ENCODE measurements at places on chromosomes 7 and 10.

DNA sequence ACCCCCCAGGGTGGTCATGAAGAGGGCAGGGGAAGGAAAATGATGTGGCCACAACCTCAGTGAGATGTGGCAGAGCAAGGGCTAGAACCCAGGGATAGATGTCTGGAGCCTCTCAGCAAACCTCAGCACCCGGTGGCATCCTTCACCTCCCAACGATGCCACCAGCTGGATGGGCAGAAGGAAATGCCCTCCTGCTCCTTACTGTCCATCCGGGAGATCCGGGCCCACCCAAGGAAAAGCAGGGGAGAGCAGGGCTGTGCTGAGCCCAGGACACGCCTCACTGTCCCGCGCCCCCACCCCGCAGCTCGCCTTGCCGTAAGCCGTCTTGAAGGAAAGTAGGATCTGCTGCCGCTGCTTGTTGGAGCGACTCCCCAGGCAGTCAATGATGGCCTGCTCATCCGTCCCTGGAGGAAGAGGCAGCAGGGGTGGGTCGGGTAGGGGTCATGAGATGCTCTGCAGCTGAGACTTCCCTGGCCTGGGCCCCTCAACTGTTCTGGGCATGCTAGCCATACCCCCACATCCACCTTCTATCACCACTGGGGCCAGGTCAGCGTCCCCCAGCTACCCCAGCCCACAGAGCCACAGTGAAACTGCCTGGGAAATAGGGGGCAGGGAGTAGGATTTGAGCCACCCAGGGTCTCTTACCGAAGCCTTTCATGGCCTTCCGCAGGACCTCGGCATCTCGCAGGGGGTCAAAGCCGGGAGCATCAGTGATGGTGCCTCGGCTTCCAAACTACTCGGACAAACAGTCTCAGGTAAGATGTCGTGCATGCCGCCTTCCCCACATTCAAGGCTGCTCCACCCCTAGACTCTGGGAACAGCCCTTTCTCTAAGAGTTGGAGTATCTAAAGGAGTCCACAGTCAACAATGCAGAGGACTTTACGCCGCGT is 34.3 kb downstream of the PLAC9 start:
- DNase-seq = no peak

GRCh38 chr7:155299535-155300202 is 2.0 kb downstream of the INSIG1 start:
- no peak for DNase-seq

- no peak for DNase-seq
These were observed 174.8 kb downstream of the PTEN start for GRCh38 chr10:88038268-88038667.

- no peak for DNase-seq
These were observed 21.5 kb downstream of the GET4 start for GRCh38 chr7:897771-898376.

DNA sequence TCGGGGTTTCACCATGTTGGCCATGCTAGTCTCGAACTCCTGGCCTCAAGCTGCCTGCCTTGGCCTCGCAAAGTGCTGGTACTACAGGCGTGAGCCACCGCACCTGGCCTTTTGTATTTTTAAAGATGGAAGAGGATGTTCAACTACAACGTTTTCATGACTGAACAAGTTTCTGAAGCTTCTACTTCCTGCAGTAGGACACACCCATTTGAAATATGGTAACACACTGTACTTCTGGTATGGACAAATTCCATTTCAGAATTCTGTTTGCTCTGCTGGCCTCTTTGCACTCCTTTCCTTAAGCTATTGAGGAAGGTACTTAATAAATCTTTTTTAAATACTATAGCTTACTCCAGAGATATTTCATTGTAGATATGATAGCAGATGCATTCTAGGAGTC is 10.9 kb upstream of the CDK1 start:
- DNase-seq = no peak

DNA sequence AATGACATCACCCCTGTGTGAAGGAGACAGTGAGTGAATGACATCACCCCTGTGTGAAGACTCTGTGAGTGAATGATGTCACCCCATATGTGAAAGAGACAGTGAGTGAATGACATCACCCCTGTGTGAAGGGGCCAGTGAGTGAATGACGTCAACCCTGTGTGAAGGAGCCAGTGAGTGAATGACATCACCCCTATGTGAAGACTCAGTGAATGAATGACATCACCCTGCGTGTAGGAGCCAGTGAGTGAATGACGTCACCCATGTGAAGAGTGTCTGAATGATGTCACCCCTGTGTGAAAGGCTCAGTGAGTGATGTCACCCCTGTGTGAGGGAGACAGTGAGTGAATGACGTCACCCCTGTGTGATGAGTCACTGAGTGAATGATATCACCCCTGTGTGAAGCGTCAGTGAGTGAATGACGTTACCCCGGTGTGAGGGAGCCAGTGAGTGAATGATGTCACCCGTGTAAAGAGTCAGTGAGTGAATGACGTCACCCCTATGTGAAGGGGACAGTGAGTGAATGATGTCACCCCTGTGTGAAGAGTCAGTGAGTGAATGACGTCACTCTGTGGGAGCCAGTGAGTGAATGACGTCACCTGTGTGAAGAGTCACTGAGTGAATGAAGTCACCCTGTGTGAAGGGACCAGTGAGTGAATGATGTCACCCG is 478.1 kb downstream of the PTPRN2 start:
- no peak for DNase-seq

- no peak for DNase-seq
These were observed 180.8 kb downstream of the RAB11FIP2 start for GRCh38 chr10:117865945-117866344.

GRCh38 chr7:26153823-26154783 is 2.1 kb downstream of the NFE2L3 start:
- DNase-seq = no peak

DNA sequence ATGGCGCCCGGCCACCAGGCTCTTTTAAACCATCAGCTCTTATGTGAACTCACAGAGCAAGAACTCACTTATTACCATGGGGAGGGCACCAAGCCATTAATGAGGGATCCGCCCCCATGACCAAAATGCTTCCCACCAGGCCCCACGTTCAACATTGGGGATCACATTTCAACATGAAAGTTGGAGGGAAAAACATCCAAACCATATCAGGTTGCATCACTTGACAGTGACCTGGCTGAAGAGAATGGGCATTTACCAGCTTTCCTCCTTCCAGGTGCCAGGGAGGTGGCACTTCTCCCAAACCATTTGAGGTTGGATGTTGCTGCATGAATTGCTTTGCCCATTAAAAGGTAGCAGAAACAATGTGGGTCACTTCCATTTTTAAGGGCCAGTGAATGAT is 115.6 kb upstream of the TNS3 start:
- no peak for DNase-seq

GRCh38 chr7:47576031-47576865 is 5.7 kb downstream of the TNS3 start:
- peak; percentile 73 for DNase-seq

- no peak for DNase-seq
These were observed at the start of gene CALHM1 for GRCh38 chr10:103458720-103459119. TSS of gene CALHM1 (minus strand) at chr10:103458900. CDS start at chr10:103458751, 149 bp downstream.

DNA sequence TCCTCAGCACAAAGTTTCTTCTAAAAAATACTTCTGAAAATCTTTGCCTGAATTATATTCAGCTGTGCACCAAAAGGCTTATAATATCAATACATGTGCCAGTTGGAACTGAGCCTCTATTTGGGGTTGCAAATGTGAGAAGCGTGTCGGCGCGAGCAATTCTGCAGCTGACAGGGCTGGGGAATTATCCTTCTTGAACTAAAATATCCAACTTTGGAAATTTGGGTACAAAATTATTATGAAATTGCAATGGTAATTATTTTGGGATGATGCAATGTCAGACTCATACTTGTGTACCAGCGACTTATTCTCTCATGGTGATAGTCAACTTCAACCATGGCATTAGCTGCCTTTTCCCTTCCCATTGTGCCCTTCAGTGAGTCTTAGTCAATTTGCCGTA is 507.0 kb upstream of the KLF6 start:
- DNase-seq = no peak

- DNase-seq = peak; percentile 22
These were observed 10.6 kb upstream of the LYZL2 start for GRCh38 chr10:30639946-30640786.

GRCh38 chr10:119336599-119336998 is 129.2 kb downstream of the GRK5 start:
- DNase-seq = no peak

DNA sequence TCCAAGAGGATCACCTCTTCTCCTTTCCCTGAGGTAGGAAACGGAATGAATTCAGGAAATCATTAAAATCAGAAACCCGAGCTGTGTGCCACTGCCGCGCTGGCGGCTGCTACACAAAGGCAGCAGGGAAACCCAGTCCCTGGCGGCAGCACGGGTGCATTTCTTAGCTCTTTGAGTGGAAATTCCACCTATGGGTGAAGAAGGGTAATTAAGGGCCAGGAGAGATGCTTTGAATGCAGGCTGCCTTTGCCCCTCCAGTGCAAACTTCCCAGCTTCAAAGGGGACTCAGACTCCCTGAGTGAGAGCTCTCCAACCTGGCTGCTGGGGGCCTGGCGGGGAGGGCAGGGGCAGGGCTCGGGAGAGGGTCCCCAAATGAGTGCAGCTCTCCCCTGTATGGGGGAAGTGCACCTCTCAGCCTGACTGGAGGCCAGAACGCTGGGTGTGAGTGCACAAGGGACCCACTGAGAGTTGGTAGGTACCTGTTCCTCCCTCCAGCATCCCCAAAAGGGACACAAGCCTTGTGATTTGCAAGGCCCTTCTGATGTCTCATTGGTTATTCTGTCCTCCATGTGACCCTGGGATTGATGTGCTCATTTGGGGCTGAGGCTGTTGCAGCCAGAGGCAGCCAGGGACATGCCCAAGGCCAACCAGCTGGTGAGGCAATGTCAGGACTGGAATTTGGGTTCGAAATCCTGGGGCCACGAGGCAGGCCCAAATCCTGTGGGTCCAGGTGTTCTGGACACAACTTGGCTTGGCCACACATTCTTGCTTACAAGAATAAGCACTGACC is 16.3 kb upstream of the ZMIZ1 start:
- DNase-seq = no peak

- DNase-seq = no peak
These were observed 183.4 kb downstream of the PIP4K2A start for GRCh38 chr10:22531008-22531407.

- no peak for DNase-seq
These were observed 178.4 kb downstream of the ADARB2 start for GRCh38 chr10:1558906-1559305.

GRCh38 chr7:15495170-15495569 is 66.6 kb downstream of the AGMO start:
- DNase-seq = peak; percentile 3

- DNase-seq = no peak
These were observed 217.2 kb downstream of the REEP3 start for GRCh38 chr10:63738410-63738809.

GRCh38 chr7:85479918-85480643 is 293.2 kb upstream of the SEMA3D start:
- DNase-seq = no peak

GRCh38 chr10:44235363-44235762 is 149.5 kb downstream of the CXCL12 start:
- DNase-seq = no peak

DNA sequence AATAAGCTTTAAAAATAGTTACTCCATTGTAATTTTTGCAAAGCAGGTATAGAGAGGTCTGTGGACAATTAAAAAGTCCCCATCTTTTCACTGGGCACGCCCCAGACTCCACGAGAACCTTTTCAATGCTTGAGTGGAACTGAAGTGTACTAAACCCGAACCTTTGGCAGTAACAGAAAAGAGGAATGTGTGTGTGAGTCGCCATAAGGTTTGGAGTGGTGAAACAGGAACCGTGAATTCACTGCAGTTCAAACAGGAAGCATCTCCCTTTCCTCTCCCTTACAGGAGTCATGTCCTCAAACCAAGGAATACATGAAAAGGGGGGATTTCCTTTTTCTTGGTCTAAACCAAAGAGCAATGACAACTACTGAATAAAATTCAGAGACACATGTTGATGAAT is 23.2 kb downstream of the NDUFB2 start:
- DNase-seq = no peak

DNA sequence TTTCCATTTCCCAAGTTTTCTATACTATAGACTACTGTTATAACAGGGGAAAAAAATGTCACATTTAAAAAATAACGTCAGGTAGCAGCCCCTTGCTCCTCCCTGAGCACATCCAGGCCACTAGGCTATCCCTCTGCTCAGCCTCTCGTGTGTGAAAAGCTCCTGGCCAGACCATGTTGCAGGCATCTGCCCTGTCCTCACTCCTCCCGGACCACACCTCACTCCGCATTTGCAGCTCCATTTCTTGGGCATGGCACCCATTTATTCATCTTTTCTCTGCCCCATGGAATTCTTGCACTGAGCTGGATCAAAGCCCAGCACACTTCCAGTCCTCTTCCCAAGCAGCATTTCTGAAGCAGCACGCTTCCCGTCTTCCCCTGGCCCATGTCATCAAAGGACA is 1.4 kb upstream of the GDF2 start:
- no peak for DNase-seq

DNA sequence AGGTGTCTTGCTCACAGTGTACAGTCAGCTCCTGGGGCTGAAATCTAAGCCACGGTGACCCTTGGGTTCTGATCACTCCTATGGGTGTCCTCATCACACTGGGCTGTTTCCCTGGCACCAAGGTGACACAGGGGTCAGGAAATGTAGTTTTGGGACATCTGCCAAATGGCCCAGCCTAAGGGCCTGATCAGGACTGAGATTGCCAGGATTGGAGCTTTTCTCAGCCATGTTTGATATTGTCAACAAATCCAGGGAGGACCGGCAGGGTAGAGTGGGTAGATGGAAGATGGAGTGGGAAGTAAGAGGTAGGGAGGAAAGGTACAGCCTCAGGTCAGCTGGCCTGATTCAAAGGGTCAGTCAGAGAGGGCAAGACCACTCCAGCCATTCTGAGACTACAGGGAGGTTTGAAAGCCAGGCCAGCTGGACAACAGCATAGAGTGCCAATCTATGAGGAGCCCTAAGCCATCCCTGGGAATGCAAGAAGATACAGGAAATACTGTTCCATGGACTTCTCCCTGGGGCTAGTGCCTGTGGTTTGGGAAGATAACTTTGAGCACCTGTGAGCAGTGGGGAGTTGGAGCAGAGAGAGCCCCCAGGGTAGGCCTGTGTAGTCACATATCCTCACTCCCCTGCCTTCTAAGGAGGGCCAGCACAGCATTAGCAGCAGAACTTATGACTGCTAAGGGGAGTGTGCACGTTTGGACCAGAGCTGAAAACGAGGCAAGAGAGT is 377.3 kb upstream of the ZMIZ1 start:
- DNase-seq = no peak

GRCh38 chr7:94055963-94056362 is 51.8 kb upstream of the BET1 start:
- no peak for DNase-seq

DNA sequence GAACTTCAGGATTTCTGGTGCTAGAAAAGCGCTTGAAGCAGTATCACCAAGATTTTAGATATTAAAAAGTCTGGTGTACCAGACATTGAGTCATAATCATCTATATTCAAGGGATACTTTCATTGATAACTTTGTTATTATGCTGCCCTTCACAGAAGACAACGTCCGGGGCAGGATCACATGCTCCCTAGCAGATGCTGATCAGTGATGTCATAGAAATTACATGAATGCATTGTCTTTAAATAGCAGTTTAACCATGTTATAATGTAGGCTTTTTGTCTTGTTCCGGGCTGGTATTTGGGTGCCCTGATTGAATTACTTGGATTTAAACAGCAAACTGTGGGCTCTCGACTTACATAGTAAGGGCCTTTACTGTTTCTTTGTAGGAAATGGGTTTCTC is 54.0 kb downstream of the VWA2 start:
- no peak for DNase-seq
